Naive thymus-derived CD4-positive, alpha-beta T cell (primary cell): ENCODE measurements at places on chromosomes 2 and 18. TPM values are rescaled to one million over a fixed set of nuclear protein-coding genes. Genes with fewer than 3 reads are reported as not detected.

DNA sequence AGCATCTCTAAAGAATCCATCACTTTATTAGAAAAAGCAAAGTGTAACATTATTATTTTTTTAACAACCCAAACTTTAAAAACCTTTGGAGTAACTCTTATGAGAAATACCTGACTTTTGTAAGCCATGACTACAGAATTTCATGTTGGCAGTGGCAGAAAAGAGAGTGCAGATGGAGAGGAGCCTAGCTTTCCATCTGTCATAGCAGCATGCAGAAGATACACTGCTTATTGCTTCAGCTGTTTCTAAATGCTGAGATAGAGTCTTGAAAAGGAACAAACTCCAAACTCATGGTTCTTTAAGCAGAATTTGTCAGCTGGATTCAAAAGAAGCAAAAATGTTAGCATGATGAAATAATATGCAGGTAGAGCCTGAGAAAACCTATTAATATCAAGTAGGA lies 1130.3 kb downstream of the DPP10 start:
- H3K27ac ChIP-seq: no peak overlapping the region
- H3K36me3 ChIP-seq: no peaks in the 10 kb centered on the region
- no peak for DNase-seq
- H3K4me3 ChIP-seq: no peak overlapping the region
- no peaks in the 10 kb centered on the region for H3K4me1 ChIP-seq
- no peaks in the 10 kb centered on the region for H3K27me3 ChIP-seq

- no peak overlapping the region for H3K4me3 ChIP-seq
- no peak overlapping the region for H3K27ac ChIP-seq
- DNase-seq: no peak
- no peaks in the 10 kb centered on the region for H3K36me3 ChIP-seq
- no peaks in the 10 kb centered on the region for H3K4me1 ChIP-seq
Observed at GRCh38 chr2:45195916-45196315, 186.7 kb upstream of the SIX2 start.

DNA sequence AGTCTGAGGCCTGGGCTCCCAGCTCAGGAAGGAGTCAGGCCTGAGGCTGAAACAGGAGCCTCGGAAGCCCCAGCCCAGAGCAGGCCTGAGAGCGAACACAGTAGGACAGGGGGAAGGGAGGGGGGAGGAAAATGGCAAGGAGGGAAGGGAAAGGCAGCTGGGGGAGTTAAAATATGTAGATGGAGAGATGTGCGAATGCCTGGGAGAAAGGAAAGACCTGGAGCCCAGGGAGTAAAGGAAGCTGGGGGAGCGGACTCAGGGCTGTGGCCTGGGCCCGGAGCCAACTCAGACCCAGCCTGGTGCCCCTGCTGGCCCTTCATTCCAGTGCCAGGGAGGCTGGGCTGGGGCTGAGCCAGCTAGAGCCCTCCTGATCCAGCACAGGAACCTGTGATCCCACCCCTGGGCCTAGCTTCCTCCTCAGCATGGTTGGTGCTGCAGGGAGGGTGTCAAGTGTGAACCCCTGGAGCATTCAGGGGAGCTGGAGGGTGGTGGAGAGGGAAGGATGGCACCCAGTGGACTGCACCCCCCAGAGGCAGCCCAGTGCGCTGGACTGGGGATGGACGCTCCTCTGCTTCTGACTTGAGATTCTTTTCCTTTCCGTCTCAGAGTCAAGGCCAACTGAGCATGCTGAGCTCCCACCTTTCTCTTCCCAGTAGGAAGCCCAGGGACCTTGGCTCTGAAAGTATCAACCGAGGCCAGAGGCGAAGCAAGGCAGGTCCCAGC lies 46.3 kb downstream of the EMX1 start:
- no peaks in the 10 kb centered on the region for H3K36me3 ChIP-seq
- no peak for DNase-seq
- no peaks in the 10 kb centered on the region for H3K4me1 ChIP-seq
- H3K4me3 ChIP-seq: no peak overlapping the region
- H3K27me3 ChIP-seq: no peaks in the 10 kb centered on the region

The FAM117B gene
- total RNA-seq: 46.5 TPM

DNA sequence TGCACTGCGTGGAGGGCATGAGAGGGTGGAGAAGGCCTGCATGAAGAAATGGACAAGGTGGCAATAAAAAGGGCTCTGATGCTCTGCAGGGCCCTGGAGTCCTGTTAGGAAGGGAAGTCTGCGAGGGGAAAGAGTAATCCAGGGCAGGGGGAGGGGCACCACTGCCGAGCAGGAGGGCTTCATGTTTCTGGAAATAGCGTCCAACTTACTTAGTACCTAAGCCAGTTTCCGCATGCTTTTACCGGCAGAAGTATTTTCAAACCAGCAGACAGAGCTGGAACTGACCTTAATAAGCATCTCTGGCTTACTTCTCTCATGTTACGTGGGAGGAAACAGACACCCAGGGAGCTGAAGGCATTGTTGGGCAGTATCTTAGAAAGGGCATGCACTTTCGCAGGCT lies 156.7 kb downstream of the GALNT14 start:
- no peak overlapping the region for H3K27ac ChIP-seq
- no peaks in the 10 kb centered on the region for H3K36me3 ChIP-seq
- no peaks in the 10 kb centered on the region for H3K4me1 ChIP-seq
- no peak overlapping the region for H3K4me3 ChIP-seq
- DNase-seq: no peak

GRCh38 chr18:78983512-78983911 lies 3.9 kb downstream of the SALL3 start:
- H3K4me1 ChIP-seq: no peaks in the 10 kb centered on the region
- no peak overlapping the region for H3K27ac ChIP-seq
- no peak for DNase-seq
- no peaks in the 10 kb centered on the region for H3K36me3 ChIP-seq
- no peak overlapping the region for H3K4me3 ChIP-seq

DNA sequence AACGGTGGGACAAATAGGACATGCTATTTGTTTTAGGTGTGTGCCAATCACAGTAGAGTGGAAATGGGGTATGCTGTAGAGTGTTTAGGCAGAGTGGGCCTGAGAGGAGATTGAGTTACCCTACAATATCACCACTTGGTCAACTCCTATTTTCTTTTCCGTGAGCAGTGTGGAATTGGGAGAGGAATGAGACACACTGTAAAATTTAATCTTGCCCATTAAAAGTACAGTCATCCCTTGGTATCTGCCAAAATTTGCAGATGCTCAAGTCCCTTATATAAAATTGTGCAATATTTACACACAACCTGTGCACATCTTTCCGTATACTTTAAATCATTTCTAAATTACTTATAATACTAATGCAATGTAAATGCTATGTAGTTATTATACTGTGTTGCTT lies 12.4 kb downstream of the FBXO48 start:
- H3K4me1 ChIP-seq: peaks cover 10% of the 10 kb centered on the region
- H3K27me3 ChIP-seq: no peaks in the 10 kb centered on the region
- no peak overlapping the region for H3K27ac ChIP-seq

GRCh38 chr18:26710470-26711096 lies 154.9 kb downstream of the AQP4 start:
- H3K36me3 ChIP-seq: no peaks in the 10 kb centered on the region
- DNase-seq: no peak
- no peak overlapping the region for H3K27ac ChIP-seq
- H3K4me1 ChIP-seq: no peaks in the 10 kb centered on the region

DNA sequence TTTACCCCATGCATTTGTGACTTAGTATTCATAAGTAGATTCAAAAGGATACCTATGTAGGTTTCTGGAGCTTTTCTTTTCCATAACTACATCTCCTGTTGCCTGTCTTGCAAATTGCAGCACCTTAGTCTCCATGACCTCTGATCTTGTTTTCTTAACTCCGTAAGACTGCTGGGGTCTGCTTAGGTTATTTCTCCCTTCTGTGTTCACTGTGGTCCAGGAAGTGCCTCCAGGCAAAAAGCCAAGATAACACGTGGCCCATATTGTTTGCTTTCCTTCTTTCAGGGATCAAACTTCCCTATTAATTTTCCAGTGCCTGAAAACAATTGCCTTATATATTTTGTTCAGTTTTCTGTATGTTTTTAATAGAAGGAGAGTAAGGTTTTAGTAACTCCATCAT lies 86.4 kb downstream of the GCA start:
- H3K4me1 ChIP-seq: no peaks in the 10 kb centered on the region
- no peak for DNase-seq
- no peaks in the 10 kb centered on the region for H3K27me3 ChIP-seq
- no peak overlapping the region for H3K27ac ChIP-seq
- H3K4me3 ChIP-seq: no peak overlapping the region

The LRRTM4 gene
- not detected for total RNA-seq

DNA sequence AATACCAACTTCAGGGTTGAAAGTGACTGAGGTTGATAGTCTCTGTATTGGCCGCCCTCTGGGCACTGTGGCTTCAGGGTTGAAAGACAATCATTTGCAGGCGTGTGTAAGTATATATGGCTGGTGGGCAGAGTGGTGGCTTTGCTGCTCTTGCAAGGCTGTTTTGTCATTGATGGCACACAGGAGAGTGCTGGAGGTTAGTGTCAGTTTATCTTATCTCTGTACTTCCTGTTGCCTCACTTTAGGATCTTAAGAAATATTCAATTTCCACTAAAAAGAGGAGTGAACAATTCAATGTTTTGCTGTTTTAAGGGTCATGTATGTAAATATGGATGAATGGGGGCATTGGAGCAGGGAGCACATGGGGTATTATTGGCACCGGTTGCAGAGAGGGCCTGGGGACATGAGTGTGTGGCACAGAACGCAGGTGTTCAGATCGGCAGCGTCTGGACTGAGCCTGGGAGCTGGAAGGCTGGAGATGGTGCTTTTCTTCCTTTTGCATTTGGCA lies 51.5 kb downstream of the NCK2 start:
- H3K36me3 ChIP-seq: no peaks in the 10 kb centered on the region
- no peak for DNase-seq
- H3K27ac ChIP-seq: peak overlapping the region; percentile 74
- H3K4me3 ChIP-seq: peak overlapping the region; percentile 50
- H3K27me3 ChIP-seq: no peaks in the 10 kb centered on the region

DNA sequence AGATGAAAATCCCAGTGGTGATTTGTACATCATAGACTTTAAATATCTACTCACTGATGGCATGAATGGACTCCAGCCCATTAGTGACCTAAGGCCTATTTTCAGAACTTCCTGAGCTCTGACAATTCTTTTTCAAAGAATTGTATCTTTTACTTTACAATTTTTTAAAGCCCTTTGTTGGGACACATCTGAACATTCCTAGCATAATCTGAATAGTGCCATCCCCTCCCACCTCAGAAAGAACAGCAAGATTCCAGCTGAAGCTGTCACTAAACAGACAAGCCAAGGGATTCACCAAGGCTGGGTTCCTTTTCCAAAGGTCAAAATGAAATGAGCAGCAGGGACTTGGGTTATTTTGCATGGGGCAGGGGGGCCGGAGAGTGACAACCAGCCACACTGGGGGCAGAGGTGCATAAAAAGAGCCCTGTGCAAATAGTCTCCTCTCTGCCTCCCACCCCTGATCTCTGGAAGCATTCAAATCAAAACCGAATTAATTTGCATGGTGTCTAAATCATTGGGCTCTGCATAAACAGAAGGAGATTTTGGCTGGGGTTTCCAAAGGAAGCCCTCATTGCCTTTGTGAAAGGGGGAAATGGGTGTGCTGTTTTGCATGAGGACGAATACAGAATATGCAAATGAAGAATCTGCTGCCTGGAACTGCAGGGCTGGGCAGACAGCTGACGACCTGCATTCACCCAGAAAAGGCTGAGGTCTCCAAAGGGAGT lies 17.2 kb downstream of the EPHA4 start:
- H3K4me3 ChIP-seq: no peak overlapping the region
- no peaks in the 10 kb centered on the region for H3K36me3 ChIP-seq
- H3K27ac ChIP-seq: no peak overlapping the region
- no peak for DNase-seq

The FABP1 gene
- total RNA-seq: not detected in 2 replicates

DNA sequence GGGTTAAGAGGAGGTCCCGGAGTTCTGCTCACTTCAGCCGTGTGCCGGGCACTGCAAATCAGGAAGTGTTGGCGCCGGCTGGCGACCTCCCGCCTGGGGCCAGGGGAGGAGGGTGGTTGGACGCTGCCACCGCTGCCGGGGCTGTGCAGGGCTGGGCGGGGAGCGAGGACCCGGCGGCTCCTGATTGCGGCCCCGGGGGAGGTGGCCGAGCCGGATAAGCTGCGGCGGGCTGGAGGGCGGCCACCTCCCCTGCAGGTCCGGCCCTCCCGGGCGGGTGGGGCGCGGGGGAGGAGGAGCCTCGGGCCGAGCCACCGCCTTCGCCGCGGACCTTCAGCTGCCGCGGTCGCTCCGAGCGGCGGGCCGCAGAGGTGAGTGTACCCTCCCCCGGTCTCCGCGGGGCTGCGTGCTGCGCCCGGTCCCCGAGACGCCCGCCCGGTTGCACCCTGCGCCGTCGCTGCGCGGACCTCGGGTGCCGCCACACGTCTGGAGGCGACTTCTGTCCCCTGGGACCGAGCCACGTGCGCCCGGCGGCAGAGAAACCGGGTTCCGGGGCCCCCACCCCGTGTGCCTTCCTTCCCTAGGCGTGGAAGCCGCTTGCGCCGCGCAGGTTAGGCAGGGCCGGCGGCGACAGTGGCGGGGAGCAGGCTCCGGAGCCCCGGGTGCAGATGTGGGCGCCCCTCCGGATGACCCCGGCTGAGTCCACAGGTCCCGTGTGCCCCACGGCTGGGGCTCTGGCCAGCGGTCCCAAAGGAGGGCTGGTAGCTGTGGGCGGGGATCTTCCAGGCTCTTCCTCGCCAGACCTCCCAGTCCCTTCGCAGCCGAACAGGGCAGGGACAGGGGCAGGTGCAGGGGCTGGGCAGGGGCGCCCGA lies at the start of gene STEAP3:
Gene STEAP3 (plus strand): TSS at position 314 of the 870 bp plus-strand sequence. CDS start 7,179 bp downstream, outside the sequence.
- H3K36me3 ChIP-seq: no peaks in the 10 kb centered on the region
- no peak within 1 kb of the TSS for H3K4me3 ChIP-seq
- H3K27me3 ChIP-seq: no peaks in the 10 kb centered on the region
- no peak within 1 kb of the TSS for H3K27ac ChIP-seq

- no peaks in the 10 kb centered on the region for H3K27me3 ChIP-seq
- no peaks in the 10 kb centered on the region for H3K36me3 ChIP-seq
- H3K4me1 ChIP-seq: no peaks in the 10 kb centered on the region
- DNase-seq: no peak
- H3K4me3 ChIP-seq: no peak overlapping the region
Observed at GRCh38 chr2:71813807-71814470, 333.7 kb downstream of the CYP26B1 start.

DNA sequence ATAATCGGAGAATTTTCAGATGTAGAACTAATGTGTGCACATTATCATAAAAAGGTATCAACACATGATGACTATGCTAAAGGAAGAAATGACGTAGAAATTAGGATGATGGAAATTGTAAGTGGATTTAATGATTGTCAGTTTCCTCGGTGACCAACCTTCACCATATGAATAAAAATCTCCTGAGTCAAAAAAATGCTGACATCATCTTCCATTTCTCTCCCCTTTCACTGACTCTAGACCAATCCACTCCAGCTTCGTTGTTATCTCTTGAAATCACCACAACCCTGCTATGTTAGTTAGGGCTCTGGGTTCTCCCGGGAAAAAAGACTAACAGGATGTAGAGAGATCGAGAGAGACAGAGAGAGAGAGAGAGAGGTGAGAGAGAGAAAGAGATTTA lies 204.8 kb upstream of the KYNU start:
- H3K36me3 ChIP-seq: no peaks in the 10 kb centered on the region
- no peak overlapping the region for H3K27ac ChIP-seq
- no peak for DNase-seq
- no peaks in the 10 kb centered on the region for H3K4me1 ChIP-seq
- H3K27me3 ChIP-seq: no peaks in the 10 kb centered on the region
- no peak overlapping the region for H3K4me3 ChIP-seq

The AGAP1 gene
- 9.6 TPM for total RNA-seq

- no peak overlapping the region for H3K27ac ChIP-seq
- no peaks in the 10 kb centered on the region for H3K36me3 ChIP-seq
- H3K4me1 ChIP-seq: no peaks in the 10 kb centered on the region
- DNase-seq: no peak
- no peaks in the 10 kb centered on the region for H3K27me3 ChIP-seq
Observed at GRCh38 chr2:207698301-207698700, 13.1 kb upstream of the CCNYL1 start.

GRCh38 chr18:13680612-13681011 lies 45.7 kb downstream of the FAM210A start:
- H3K4me3 ChIP-seq: no peak overlapping the region
- H3K36me3 ChIP-seq: no peaks in the 10 kb centered on the region
- DNase-seq: no peak

The C2orf80 gene
- total RNA-seq: not detected

The NR4A2 gene
- 2.2 TPM for total RNA-seq
